AG10803 (cell line): ENCODE measurements at places on chromosomes 2 and 18.
A peak's percentile ranks its signal among the peaks of the same experiment; 100 is the strongest.

- peak; percentile 19 for DNase-seq
Measured at GRCh38 chr2:128196471-128196931, 105.5 kb downstream of the UGGT1 start.

DNA sequence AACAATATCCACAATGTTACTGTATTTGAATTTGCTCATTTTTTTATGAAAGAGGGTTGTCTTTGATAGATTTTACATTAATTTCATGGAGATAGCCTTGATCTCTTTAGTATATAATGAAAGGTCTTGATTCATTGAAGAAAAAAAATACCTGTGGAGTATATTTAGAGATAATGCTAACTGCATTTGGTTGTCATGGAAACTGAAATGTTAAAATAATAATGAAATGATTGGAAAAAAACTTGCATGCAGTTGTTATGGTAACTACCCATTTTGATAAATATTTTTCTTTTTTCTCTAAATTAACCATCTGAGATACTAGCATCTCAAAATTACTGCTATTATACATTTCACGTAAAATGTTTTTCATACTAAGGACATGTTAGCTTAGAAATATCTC is 712.7 kb upstream of the FAM98A start:
- no peak for DNase-seq

GRCh38 chr2:160425434-160426151 is 68.0 kb downstream of the RBMS1 start:
- DNase-seq = no peak

- DNase-seq = peak; percentile 15
Measured at GRCh38 chr2:73415906-73416305, 30.3 kb downstream of the ALMS1 start.

- no peak for DNase-seq
Measured at GRCh38 chr2:95272299-95272751, 1.9 kb upstream of the PROM2 start.

GRCh38 chr2:15939556-15939853 is 845 bp upstream of the MYCN start:
- DNase-seq = no peak

- DNase-seq = no peak
Measured at GRCh38 chr2:36097022-36097421, 258.6 kb upstream of the CRIM1 start.
